ENCODE measurements at places on chromosomes 11 and 22. TPM values are rescaled to one million over a fixed set of nuclear protein-coding genes. Genes with fewer than 3 reads are reported as not detected.

GRCh38 chr11:37142591-37142990 lies 544.6 kb upstream of the RAG2 start:
- no peak for DNase-seq

DNA sequence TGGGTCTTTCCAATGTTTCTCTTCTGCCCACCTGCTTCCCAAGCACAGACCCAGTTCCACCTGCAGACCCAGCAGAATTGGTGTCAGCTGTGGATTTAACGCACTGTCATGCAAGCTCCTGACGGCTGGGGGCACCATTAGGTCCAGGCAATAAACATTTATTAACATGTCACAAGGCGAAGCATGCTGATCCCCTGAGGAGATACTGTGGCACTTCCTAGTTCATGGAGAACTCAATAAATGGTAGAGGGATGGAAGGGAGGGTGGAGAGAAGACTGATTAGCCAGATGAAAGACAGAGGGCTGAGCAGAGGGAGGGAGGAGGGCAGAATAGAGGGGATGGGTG lies 68.3 kb upstream of the TSPAN18 start:
- no peak for DNase-seq

GRCh38 chr11:9852465-9852864 lies 188.6 kb downstream of the SWAP70 start:
- no peak for DNase-seq

Gene PAMR1
- 7.0 TPM for total RNA-seq

Gene ANKK1
- 1.6 TPM for total RNA-seq

Gene TRIM49
- total RNA-seq, result not detected
